ENCODE measurements at places on chromosomes 13 and 19. TPM values are rescaled to one million over a fixed set of nuclear protein-coding genes. Genes with fewer than 3 reads are reported as not detected.

DNA sequence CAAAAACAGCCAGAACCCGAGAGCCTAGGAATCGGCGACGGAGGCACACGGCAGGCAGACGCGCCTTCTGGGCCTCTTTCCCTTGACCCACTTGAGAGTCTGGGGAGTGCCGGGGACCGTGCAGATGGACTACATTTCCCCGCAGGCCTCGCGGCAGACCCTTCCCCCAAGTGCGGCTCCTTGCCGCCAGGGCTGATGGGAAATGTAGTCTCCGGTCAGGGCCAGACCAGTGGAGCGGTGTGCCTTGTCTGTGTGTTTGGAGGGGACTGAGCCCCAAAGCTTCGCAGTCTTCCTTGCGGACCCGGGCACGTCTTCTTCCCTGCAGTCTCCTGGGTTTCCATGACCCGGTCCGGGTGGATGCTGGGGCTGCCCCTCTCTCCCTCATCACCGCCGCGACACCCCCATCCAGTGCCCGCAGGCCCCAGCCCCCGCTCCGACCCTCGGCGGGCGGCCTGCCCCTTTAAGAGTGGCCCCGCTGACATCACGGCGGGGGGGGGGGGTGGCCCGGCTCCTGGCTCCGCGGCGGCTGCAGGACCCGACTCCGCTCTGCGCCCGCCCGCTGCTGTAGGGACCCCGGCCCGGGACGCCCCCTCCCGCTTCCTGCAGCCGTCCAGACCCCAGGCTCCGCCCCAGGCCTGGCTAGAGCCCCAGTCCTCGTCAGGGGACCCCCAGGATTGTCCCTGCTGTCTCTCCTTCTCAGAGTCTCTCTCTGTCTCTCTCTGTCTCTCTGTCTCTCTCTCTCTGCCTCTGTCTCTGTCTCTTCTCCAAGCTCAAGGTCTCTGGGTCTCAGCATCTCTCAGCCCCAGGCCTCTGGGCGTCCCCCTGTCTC, 758 bp upstream of the CACNG7 start:
- peaks cover 89% of the 10 kb centered on the region for H3K27me3 ChIP-seq
- peak overlapping the region; percentile 87 for H3K4me3 ChIP-seq
- peaks cover 13% of the 10 kb centered on the region for H3K4me1 ChIP-seq
- H3K27ac ChIP-seq = peak overlapping the region; percentile 63
- no peaks in the 10 kb centered on the region for H3K36me3 ChIP-seq
- DNase-seq = no peak

PTPRS gene
- total RNA-seq = 73.3 TPM

- no peak for DNase-seq
- H3K27ac ChIP-seq = no peak overlapping the region
- H3K4me3 ChIP-seq = no peak overlapping the region
- no peaks in the 10 kb centered on the region for H3K4me1 ChIP-seq
Measured at GRCh38 chr19:31591258-31591657, 242.0 kb upstream of the TSHZ3 start.

GRCh38 chr19:1063030-1063908, 3.7 kb upstream of the ARHGAP45 start:
- no peak overlapping the region for H3K27ac ChIP-seq
- H3K27me3 ChIP-seq = peaks cover 21% of the 10 kb centered on the region
- H3K4me1 ChIP-seq = no peaks in the 10 kb centered on the region
- no peak overlapping the region for H3K4me3 ChIP-seq
- H3K36me3 ChIP-seq = no peaks in the 10 kb centered on the region
- DNase-seq = no peak

DNA sequence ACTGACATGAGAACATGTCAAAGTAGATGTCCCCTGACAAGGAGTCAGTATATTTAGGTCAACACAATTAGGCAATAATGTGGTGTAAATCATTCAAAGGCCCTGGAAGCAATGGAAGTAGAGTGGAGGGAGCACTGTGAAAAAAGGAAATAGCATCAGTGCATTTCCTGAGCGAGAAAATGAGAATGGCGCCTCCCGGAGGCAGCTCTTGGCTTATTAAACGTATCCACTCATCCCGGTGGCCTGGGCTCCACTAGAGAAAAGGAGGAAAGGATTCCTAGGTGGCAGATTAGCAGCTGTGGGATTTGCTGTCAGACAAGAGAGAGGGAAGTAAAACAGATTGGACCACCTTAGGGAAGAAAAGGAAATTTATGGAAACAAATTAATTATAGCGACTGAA, 173.7 kb upstream of the TMTC4 start:
- H3K4me1 ChIP-seq = no peaks in the 10 kb centered on the region
- no peak overlapping the region for H3K4me3 ChIP-seq
- no peaks in the 10 kb centered on the region for H3K36me3 ChIP-seq
- no peak for DNase-seq

GRCh38 chr13:113273321-113273720, 23.7 kb upstream of the LAMP1 start:
- H3K27ac ChIP-seq = peak overlapping the region; percentile 40
- peaks cover 16% of the 10 kb centered on the region for H3K4me1 ChIP-seq
- no peak for DNase-seq
- H3K36me3 ChIP-seq = peaks cover 8% of the 10 kb centered on the region
- no peaks in the 10 kb centered on the region for H3K27me3 ChIP-seq

GRCh38 chr13:110506396-110506795, 55.1 kb downstream of the RAB20 start:
- H3K27ac ChIP-seq = no peak overlapping the region
- H3K36me3 ChIP-seq = peaks cover 9% of the 10 kb centered on the region
- H3K27me3 ChIP-seq = no peaks in the 10 kb centered on the region
- no peak overlapping the region for H3K4me3 ChIP-seq
- DNase-seq = no peak

All from type B pancreatic cell (in vitro differentiated cells).